SHP77 treated with DMSO at 0.1 percent for 48 hours (cell line): ENCODE measurements at places on chromosomes 6 and 20.

- no peak for DNase-seq
Measured at GRCh38 chr6:20969551-20969950, 435.3 kb downstream of the CDKAL1 start.

DNA sequence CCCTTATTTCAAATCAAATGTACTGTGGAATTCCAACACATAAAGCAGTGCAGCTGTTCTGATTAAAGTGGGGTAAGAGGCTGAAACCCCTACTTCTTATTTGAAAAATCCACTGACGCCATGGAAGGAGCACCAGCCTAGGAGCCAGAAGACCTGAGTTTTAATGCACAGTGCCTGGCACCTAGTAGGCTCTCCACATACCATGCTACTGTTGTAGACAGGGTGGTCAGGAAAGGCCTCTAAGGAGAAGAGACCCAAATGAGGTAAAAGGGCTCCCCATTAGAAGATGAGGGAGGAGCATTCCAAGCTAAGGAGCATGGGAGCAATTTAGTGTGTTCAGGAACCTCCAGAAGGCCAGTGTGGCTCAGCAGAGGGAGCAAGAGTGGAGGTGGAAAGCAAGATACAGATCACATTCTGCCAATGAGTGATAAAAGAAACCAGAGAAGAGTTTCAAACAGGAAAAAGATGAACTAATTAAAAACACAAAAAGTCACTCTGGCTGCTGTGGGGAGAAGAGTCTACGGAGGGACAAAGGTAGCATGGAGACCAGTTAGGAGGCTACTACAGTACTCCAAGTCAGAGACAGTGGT lies 11.8 kb upstream of the ZNF76 start:
- no peak for DNase-seq

- DNase-seq = no peak
Measured at GRCh38 chr6:4961322-4962168, 42.3 kb downstream of the RPP40 start.

- no peak for DNase-seq
Measured at GRCh38 chr6:69866351-69866769, at the start of gene COL19A1. Gene COL19A1 (plus strand): TSS chr6:69866556. CDS start chr6:69879568, 13,012 bp downstream.

- DNase-seq = no peak
Measured at GRCh38 chr6:146999766-147000165, 204.5 kb upstream of the STXBP5 start.

GRCh38 chr6:113619077-113619476 lies 238.1 kb upstream of the MARCKS start:
- DNase-seq = no peak

GRCh38 chr6:108807928-108808327 lies 40.3 kb upstream of the ARMC2 start:
- DNase-seq = no peak

DNA sequence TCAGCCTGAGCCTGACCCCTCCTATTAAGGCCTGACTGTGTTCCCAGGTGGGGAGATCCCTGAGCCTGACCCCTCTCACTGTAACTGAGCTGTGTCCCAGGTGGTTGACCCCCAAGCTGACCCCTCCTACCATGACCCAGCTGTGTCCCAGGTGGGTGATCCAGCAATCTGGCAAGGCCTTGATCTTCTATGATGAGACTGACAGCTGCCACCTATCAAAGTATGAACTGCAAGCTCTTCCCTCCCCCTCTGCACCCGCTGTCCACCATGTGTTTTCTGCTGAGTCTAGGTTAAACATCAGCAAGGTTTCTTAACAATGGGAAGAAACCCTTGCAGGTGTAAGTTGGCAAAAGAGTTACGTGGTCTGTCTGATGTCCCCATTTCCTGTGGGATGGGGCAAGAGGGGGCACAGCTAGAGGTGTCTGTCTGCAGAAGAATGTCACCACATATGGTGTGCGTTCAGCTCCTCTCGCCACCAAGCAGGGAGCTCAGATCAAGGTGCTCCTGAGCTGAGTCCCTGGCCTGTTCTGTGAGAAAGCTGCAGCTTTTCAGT lies 5.9 kb downstream of the PXDC1 start:
- no peak for DNase-seq

GRCh38 chr6:78089531-78089930 lies 436.7 kb downstream of the MEI4 start:
- no peak for DNase-seq

DNA sequence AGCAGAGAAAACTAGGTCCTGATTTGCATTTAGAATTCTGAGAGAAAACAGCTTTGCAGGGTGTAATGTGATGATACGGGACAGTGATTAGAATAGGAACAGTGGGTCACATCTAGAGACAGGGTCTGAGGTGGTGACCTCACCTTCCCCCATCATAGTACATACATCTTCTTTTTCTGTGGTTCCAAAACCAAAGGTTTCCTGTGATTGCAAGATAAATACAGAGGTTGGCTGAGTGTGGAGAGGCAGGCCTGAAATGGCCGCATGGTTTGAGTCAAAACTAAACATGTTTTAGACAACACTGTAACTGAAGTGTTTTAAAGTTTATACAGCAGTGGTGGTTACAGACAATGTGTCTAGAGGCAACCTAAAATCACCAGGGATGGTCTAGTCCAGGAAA lies 10.4 kb upstream of the NT5DC1 start:
- DNase-seq = no peak

- DNase-seq = no peak
Measured at GRCh38 chr6:69584913-69585729, 211.7 kb downstream of the LMBRD1 start.

DNA sequence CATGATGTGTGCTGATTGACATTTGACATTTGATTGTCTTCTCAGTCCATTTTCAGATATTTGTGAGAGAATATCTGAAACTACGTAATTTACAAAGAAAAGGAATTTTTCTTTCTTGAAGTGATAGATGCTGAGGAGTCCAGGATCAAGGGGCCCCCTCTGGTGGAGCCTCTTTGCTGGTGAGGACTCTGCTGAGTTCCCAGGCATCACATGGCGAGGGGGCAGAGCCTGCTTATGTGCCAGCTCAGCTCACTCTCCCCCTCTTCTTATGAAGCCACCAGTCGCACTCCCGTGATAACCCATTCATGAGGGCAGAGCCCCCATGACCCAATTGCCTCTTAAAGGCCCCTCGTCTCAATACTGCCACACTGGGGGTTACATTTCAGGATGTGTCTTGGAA lies 91.3 kb downstream of the RPP40 start:
- no peak for DNase-seq

- DNase-seq = no peak
Measured at GRCh38 chr20:40197691-40198090, 491.3 kb downstream of the MAFB start.

DNA sequence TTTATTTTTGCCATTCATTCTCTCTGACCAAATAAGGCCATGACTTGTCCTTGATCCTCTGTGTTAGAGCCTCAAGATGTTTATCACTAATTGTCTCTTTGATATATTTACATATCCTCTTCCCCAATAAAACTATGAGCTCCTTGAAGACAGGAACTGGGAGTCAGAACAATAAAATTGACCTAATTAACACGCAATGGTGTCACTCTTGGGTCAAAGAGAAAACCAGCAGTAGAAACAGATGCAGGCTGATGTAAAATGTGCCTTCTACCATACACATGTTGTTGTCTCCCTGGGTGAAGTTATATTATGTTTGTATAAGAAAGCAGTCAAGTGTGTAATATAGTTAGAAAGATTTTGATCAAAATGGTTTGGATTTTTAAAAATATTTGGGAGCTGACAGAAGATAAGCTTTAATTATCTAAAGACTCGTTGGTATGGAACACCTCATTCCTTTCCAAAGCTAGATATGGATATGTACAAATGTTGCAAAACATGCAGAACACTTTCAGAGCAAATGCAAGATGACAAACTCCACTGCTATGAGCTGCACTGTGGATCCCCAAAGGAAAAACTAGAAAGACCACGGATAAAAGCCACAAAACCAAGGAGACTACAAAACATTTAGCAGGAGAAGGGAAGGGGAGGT lies 109.7 kb upstream of the STMND1 start:
- no peak for DNase-seq

DNA sequence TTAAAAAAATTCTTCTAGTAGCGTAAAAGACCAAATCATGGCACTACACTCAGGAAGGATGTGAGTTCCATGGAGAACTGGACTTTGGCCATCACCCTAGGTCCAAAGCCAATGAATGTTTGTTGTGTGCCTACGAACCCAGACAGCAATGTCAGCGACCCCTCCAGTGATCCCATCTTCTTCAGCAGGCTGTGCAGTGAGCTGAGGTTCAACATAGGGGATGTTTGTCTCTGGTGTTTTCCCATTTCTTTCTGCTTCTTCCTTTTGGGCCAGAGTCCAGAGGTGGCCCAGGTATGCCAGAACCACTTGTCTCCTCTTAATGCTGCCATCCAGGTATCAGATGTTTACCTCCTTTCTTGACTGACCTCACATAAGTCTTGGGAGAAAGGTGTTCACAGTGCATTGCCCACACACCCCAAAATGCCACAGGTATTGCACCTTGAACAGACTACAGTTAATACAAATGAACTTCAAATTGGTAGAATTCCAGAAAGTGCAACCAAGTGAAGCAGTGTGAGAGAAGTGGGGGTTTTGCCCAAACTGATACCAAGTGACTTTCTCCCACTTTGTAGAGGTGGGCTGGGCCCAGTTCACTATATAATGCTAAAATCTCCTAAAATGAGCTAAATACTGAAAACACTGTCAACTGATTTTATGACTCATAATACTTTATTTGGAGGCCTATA lies 14.1 kb downstream of the KIZ start:
- DNase-seq = no peak

DNA sequence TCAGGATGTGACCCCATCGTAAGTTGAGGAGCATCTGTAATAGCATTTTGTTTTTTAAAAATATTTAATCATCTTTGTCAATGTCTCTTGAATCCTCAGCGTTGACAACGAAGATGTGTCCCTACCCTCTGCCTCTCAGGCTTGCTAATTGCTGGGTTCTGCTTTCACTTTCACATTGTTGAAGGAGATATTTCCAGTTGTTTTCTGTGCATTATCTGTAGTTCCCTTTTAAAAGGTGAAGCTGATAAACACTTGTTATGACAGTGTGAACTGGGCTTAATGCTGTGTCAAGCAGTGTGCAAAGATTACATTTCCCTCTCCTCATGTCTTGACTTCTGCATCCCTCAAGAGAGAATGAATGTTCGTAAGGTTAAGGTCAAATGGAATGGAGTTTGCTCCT lies 54.9 kb downstream of the CSE1L start:
- no peak for DNase-seq
